ENCODE measurements at places on chromosomes 12 and 14. TPM values are rescaled to one million over a fixed set of nuclear protein-coding genes. Genes with fewer than 3 reads are reported as not detected.

SLC38A4 gene
- total RNA-seq: 0.85 TPM

ELK3 gene
- total RNA-seq: 39.1 TPM

ERH gene
- total RNA-seq: 134 TPM

FNTB gene
- total RNA-seq: 19.3 TPM

Measured in left lung (tissue), 14 donors.